T follicular helper cell (primary cell): ENCODE measurements at places on chromosomes 12 and 14.

DNA sequence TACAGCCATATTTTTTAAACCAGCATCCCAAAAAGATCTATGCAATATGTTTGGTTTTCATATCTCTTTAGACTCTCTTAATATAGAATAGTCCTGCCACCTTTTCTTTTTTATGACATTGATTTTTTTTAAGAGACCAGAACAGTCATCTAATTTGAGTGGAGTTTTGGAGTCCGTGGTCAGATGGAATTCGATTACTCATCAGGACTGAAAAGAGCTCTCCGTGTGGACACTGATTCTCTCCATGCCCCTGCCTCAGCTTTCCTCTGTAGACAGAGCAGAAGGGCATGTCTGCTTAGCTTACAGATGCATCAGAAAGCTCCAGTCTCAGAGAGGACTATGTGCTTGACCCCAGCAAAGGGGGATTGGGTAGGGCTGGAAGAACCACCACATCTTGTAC is 27.8 kb downstream of the SMCO2 start:
- no peak for DNase-seq

GRCh38 chr12:126926023-126926594 is 1340.9 kb upstream of the TMEM132C start:
- no peak for DNase-seq

GRCh38 chr12:43325786-43326185 is 226.2 kb downstream of the ADAMTS20 start:
- DNase-seq: no peak

- DNase-seq: no peak
Observed at GRCh38 chr12:80593766-80594165, 113.7 kb upstream of the MYF6 start.

DNA sequence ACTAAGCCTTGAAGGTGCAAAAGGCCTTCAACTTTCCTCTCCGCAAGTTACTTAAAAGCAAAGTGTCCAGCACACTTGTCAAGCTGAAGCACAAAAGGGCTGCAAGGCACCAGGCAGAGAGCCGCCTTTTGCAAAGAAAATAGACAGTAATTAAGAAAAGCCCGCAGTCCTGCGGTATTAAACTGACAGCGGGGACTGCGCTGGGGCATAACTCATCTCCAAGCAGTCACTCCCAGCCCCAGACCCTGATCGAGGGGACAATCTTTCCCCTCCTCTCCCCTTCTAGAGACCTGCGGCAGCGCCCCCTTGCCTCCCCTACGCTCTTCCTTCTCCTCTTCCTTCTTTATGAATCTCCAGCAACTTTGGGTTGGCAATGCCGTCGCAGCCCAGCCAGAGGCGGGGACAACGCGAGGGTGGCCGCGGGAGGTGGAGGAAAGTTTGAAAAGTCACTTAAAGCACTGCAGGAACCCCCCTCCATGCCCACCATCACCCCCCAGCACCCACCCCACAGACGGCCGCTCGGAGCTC is 200.9 kb upstream of the CAND1 start:
- no peak for DNase-seq

GRCh38 chr14:52011523-52011922 is 22.2 kb downstream of the RTRAF start:
- DNase-seq: no peak

GRCh38 chr12:30847259-30847658 is 79.3 kb upstream of the TSPAN11 start:
- no peak for DNase-seq

- DNase-seq: no peak
Observed at GRCh38 chr12:26768611-26769603, 64.1 kb downstream of the ITPR2 start.

DNA sequence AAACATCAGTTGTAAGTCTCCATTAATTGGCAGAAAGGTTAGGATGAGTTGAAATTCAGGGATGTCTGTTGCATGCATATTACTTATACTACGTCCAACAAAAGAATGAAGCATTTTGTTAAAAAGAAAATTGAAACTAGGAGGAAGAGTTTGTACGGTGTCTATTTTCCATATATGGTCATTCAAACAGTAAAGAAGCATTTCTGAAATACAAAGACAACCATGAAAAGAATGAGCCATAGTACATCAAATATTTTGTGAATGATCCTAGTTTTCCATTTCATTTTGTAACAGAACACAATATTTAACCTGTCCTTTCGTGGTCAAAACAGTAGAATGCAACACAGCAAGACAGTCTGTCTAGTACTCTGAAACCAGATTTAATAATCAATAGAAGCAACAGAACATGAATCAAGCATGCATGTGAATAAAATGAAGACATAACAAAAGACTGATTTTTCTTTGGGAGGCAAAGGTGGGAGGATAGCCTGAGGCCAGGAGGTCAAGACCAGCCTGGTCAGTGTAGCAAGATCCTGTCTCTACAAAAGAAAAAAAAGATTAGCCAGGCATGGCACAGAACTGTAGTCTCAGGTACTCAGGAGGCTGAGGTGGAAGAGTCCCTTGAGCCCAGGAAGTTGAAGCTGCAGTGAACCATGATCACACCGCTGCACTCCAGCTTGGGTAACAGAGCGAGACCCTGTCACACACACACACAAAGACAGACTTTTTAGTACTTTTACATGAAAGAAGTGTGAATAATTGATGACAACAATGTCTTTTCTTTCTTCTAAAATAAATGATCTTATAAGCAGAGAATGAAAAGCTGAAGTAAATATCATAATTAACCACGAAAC is 156.0 kb downstream of the LRIG3 start:
- DNase-seq: no peak

- DNase-seq: no peak
Observed at GRCh38 chr14:99188731-99189191, 83.2 kb downstream of the BCL11B start.

DNA sequence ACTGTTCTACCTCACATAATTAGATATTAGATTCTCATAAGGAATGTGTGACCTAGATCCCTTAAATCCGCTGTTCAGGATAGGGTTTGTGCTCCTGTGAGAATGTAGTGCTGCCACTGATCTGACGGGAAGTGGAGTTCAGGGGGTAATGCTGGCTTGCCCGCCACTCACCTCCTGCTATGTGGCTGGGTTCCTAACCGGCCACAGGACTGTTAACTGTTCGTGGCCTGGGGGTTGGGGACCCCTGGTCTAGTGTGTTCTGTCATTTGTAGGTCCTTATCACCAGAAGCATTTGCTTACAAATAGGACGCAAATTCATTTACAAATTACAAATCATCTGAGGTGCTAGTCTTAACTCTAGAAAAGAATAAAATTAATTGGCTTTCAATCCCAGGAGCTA is 16.4 kb upstream of the TMEM30B start:
- DNase-seq: no peak

GRCh38 chr12:1517007-1517406 is 77.4 kb downstream of the FBXL14 start:
- DNase-seq: no peak

GRCh38 chr12:69898236-69898635 is 73.2 kb downstream of the MYRFL start:
- DNase-seq: no peak

DNA sequence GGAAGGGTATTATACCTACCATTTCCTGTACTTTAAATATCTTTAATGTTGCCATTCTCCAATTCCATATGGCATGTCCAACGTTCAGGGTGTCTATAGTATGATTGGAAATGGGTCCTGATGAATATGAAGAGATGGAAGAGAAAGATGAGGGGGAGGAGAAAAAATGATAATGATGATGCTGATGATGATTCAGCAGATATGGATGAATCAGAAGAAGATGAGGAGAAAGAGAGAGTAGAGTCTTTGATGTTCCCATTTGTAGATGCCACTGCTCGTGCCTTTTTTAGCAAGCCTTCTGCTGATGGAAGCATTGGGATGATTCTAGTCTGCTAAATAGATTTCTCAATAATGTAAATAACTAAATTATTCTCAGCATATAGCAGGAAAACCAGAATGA is 163.5 kb downstream of the PIK3C2G start:
- no peak for DNase-seq

GRCh38 chr12:54191550-54192022 is 2.8 kb upstream of the SMUG1 start:
- DNase-seq: peak; percentile 68

DNA sequence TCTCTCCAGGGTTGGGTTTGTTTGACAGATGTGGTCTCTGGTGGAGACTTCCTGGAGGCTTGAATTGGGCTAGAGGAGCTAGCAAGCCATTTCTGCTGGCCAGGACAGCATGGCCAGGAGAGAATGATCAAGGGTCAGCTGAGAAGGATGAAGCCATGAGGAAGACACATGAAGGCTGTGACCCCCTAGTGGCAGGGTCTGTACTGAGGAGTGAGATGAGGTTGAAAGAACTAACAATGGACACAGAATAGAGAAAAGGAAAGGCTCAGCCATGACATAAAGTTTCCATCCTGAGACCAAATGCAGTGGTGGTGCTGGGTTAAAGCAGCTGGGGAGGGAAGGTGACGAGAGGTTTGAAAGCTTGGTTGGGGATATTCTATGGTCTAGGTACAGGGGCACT is 89.9 kb downstream of the NT5DC3 start:
- DNase-seq: no peak

GRCh38 chr14:65007202-65007601 is 20.5 kb downstream of the FNTB start:
- DNase-seq: no peak
